ENCODE measurements at places on chromosomes 12 and 14. TPM values are rescaled to one million over a fixed set of nuclear protein-coding genes. Genes with fewer than 3 reads are reported as not detected.

TAS2R20 gene
- total RNA-seq: 0.60 TPM

CBLN3 gene
- total RNA-seq: 8.6 TPM

PPP2R5C gene
- 280 TPM for total RNA-seq

PPP4R3A gene
- total RNA-seq: 114 TPM

ADSS1 gene
- total RNA-seq: 5.5 TPM

GRCh38 chr12:45872446-45872845 lies 117.9 kb downstream of the SCAF11 start:
- H3K27ac ChIP-seq: no peak overlapping the region
- no peak overlapping the region for H3K4me3 ChIP-seq
- no peaks in the 10 kb centered on the region for H3K27me3 ChIP-seq
- DNase-seq: no peak

GRCh38 chr12:130838284-130838950 lies 633 bp downstream of the STX2 start:
- no peak overlapping the region for H3K27ac ChIP-seq
- peak overlapping the region; percentile 78 for H3K4me3 ChIP-seq
- peaks cover 29% of the 10 kb centered on the region for H3K4me1 ChIP-seq
- DNase-seq: peak; percentile 34
- no peaks in the 10 kb centered on the region for H3K36me3 ChIP-seq

DNA sequence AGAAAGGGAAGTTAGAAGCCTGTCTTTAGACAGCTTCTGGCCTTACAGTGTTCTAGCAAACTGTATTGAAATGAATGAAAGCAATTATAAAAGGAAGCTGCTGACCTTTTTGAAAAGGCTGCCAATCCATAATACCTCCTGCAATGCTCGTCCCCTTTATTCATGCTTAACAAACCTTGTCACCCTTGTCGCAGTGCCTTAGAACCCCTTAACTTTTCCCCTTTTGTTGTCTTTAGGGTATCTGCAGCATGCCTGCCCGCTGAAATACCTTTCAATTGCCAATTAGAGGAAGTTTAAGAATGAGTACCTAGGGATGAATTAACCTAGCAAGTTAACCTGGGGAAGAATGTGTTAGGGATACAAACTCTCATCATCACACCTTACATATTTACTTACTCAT lies 731.2 kb downstream of the RERGL start:
- H3K27ac ChIP-seq: no peak overlapping the region
- no peak for DNase-seq
- H3K4me1 ChIP-seq: no peaks in the 10 kb centered on the region
- no peaks in the 10 kb centered on the region for H3K27me3 ChIP-seq

DNA sequence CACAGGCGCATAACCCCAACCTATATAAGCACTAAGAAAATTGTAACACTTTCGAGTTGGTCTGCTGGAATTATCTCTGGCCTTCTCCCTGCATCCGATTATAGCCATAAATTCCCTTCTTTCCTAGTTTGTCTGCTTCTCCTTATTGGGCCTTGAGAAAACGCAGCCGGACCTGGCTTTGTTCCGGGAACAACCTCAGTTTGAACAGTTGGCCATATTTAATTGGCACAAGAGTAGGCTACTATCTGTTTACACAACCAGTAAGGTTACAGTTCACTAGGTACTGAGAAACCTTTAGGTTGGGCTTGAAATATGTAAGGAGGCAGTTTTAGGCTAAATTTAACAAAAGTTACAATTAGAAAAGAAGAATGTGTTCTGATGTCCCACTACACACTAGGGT lies 176.1 kb downstream of the IPO8 start:
- no peak for DNase-seq
- no peaks in the 10 kb centered on the region for H3K27me3 ChIP-seq
- no peaks in the 10 kb centered on the region for H3K4me1 ChIP-seq
- H3K4me3 ChIP-seq: no peak overlapping the region
- H3K36me3 ChIP-seq: no peaks in the 10 kb centered on the region

DNA sequence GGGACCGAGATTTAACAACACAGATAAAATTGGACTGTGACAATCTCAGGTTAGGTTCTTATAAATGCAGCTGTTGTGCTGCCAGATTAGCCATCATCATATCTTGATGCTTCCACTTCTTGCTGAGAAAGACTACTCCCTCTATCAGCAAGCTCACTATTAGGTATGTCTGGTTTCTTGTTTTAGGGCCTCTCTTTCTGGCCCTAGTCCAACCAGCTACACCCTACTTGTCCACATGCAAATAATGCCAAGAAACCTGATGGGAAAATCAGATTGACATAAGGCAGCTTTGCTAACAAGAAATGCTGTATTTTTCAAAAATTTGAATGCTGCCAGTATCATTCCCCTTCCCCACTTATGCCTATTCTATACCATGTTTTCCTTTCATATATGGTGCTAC lies 296.0 kb downstream of the RMST start:
- no peaks in the 10 kb centered on the region for H3K27me3 ChIP-seq
- no peaks in the 10 kb centered on the region for H3K4me1 ChIP-seq
- no peak for DNase-seq
- H3K36me3 ChIP-seq: no peaks in the 10 kb centered on the region
- no peak overlapping the region for H3K4me3 ChIP-seq
- H3K27ac ChIP-seq: no peak overlapping the region

DNA sequence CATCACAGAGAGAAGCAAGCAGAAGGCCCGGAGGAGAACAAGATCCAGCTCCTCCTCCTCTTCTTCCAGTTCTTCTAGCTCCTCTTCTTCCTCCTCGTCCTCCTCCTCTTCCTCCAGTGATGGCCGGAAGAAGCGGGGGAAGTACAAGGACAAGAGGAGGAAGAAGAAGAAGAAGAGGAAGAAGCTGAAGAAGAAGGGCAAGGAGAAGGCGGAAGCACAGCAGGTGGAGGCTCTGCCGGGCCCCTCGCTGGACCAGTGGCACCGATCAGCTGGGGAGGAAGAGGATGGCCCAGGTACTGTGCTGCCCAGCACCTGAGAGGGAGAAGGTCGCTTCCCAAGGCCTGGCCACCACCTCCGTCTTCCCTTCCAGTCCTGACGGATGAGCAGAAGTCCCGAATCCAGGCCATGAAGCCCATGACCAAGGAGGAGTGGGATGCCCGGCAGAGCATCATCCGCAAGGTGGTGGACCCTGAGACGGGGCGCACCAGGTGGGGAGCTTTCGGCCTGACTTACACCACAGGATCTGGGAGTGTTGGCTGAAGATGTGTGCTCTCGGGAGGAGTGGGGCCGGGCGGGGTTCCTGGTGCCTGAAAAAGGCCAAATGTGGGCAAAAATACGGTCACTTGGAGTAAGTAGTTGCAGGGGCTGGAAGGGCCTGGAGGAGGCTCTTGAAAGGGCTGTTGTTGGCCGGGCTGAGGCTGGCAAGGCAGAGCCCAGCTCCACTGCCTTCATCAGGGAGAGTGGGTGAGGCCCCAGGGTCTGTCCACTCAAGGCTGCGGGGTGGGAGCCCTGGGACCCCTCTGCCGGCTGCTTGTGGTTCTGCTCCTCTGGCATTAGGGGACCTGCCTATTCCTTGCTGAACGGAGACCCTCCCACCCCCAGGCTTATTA lies 1.4 kb downstream of the ARL6IP4 start:
- H3K4me1 ChIP-seq: peaks cover 52% of the 10 kb centered on the region
- peak overlapping the region; percentile 84 for H3K27ac ChIP-seq
- peak overlapping the region; percentile 81 for H3K4me3 ChIP-seq
- peaks cover 11% of the 10 kb centered on the region for H3K36me3 ChIP-seq

All from activated naive CD4-positive, alpha-beta T cell treated with anti-CD3 and anti-CD28 coated beads for 36 hours (primary cell).